Renal cortex interstitium (tissue), 15 donors: ENCODE measurements at places on chromosomes 7 and 10.

DNA sequence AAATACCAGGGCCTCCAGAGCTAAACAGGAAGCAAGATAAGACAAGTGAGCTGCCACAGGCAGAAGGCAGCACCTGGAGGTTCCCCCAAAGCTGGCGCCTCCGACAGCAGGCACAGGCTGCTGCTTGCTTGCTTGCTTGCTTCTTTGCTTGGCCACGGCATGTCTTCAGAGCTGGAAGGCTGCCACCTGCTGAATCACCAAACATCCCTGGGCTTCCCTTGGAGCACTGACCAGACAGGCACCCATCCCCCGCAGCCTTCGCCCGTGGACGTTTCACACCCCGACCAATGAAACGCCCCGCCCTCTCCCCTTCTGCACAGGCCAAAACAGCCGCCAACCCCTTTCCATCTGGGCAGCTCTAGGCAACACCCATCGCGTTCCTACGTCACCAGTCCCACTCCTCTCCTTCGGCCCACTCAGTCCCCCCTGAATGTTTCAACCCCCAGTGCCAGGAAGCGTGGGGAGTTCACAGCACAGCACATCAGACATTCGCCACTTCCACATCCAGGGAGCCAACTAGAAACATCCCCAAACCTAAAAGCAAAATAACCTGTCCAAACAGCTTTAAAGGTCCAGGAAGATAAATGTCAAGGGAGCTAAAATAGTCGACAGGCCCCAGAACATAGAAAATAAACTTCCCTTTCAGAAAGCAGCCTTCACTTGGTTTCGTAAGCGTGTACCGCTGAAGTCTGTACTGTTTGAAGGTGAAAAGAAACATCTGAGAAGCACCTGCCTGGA lies 1.6 kb downstream of the SGMS1 start:
- no peak for DNase-seq

GRCh38 chr7:132666071-132666773 lies 90.0 kb upstream of the PLXNA4 start:
- DNase-seq, result no peak

DNA sequence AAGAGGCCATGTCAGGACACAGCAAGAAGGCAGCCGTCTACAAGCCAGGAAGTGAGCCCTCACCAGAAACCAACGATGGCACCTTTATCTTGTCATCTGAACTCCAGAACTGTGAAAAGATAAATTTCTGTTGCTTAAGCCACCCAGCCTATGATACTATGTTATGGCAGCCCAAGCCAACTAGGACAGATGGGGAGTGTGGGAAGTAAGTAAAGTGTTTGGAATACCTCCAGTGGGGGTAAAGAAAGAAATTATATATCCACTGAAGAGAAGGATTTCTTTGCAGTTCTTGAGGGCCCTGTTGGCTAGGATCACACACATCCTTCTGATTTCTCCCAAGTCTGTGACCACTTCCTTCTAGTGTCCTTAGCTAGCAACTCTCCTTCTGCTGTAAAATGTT lies 384.4 kb downstream of the TNS3 start:
- DNase-seq, result no peak

DNA sequence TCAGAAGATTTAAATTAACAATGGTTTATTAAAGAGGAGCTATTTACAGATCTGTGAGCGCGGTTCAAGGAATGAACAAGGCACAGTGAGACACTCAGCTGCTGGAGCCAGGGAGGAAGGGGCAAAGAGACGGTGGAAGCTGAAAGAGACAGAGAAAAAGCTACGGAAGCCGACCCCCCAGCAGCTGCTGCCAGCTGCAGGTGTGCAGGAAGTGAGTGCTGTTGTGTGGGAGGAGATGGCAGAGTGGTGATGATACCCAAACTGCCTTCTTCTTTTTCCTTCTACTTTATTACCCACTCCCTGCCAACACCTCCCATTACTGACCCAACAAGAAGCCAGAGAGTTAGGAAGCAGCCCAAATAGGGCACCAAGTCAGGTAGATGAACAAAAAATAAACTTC lies 41.9 kb upstream of the MBL2 start:
- DNase-seq, result no peak

DNA sequence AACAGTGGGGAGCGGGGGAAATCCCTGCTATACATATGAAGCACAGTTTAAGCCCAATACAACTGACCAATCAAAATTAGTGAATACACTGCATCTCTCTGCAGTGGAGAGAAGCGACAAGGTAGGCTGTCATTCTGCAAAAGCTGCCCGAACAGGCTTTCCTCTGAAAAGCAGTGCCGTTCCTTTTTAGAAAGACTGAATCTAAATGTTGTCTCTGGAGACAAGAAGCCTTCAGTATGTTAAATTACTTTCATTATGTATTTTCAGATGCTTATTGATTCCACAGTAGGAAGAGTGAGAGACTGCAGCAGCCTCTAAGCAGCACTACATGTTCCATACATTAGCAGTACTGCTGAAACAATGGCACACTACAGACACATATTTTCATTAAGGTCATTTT lies at the start of gene GPR22:
GPR22 (plus strand) TSS at position 129 of the 400 bp plus-strand sequence. CDS start 4,004 bp downstream, outside the sequence.
- DNase-seq, result no peak

- peak; percentile 24 for DNase-seq
These were observed 104.0 kb downstream of the PON1 start for GRCh38 chr7:95220328-95220727.
